Stomach (tissue), 19 donors: ENCODE measurements at places on chromosomes 11 and 22. TPM values are rescaled to one million over a fixed set of nuclear protein-coding genes. Genes with fewer than 3 reads are reported as not detected.

CCDC157 gene
- not detected for total RNA-seq

DNA sequence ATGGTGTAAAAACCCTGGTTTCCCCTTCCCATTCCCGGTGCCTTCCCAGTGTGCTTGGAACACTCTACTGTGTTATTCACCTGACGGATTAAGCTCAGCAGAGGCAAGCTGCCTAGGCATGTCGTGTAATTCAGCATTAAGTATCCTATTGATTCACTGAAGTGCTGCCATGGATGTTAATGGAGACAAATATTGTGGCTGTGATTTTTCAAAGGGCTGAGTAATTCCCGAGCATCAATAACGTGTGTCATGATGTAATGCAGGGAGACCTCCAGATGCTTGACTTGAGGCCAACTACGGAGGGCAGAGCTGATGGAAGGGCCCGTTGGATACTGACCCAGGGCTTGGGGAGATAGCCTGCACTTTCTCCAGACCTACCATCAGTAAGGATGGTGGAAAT is 269.0 kb downstream of the ST3GAL4 start:
- H3K36me3 ChIP-seq: no peaks in the 10 kb centered on the region
- H3K27ac ChIP-seq: no peak overlapping the region
- no peaks in the 10 kb centered on the region for H3K27me3 ChIP-seq
- no peak for DNase-seq
- H3K4me3 ChIP-seq: no peak overlapping the region

LRRC4C gene
- 0.58 TPM for total RNA-seq

GRCh38 chr11:35106595-35106994 is 32.4 kb upstream of the CD44 start:
- peaks cover 29% of the 10 kb centered on the region for H3K4me1 ChIP-seq
- H3K27ac ChIP-seq: no peak overlapping the region
- DNase-seq: no peak
- H3K36me3 ChIP-seq: no peaks in the 10 kb centered on the region
- no peaks in the 10 kb centered on the region for H3K27me3 ChIP-seq

DNA sequence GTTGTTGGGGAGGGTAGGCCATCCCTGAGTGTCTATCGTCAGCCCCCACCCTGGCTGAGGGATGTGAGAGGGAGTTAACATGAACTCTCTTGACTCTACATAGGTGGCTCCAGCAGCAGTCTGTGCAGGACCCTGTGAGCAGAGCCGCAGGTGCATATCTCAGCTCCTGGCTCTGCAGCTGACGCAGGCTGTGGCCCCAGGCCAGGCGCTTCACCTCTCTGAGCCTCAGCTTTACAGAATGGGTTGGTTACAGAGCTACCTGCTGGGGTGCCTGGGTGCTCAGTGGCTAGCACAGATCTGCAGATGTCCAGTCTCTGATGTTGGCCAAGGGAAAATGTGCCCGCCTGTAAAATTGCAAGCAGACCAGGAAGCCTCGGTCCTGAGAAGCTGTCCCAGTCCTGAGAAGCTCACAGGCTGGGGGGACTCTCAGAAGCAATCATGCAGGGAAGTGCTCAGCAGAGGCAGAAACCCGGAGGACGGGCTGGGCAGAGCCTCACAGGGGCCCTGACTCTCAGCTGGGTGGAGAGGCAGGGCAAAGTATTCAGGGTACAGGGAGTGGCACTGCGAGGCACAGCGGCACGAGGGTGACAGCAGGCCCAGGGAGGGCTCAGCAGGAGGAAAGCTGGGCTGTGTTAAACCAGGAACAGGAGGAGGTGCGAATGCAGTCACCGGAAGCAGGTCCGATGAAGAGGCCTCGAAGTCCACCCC is 15.9 kb upstream of the LRP5 start:
- H3K36me3 ChIP-seq: no peaks in the 10 kb centered on the region
- peak overlapping the region; percentile 72 for H3K27ac ChIP-seq
- H3K4me3 ChIP-seq: no peak overlapping the region
- DNase-seq: peak; percentile 55

SERPINH1 gene
- 297 TPM for total RNA-seq

GRCh38 chr11:10990637-10991193 is 132.9 kb upstream of the ZBED5 start:
- no peaks in the 10 kb centered on the region for H3K27me3 ChIP-seq
- no peaks in the 10 kb centered on the region for H3K4me1 ChIP-seq
- no peak overlapping the region for H3K4me3 ChIP-seq
- DNase-seq: no peak

- no peak overlapping the region for H3K4me3 ChIP-seq
- H3K36me3 ChIP-seq: peaks cover 29% of the 10 kb centered on the region
- H3K27me3 ChIP-seq: no peaks in the 10 kb centered on the region
These were observed 3.7 kb downstream of the OSBP start for GRCh38 chr11:59611570-59612565.

DNA sequence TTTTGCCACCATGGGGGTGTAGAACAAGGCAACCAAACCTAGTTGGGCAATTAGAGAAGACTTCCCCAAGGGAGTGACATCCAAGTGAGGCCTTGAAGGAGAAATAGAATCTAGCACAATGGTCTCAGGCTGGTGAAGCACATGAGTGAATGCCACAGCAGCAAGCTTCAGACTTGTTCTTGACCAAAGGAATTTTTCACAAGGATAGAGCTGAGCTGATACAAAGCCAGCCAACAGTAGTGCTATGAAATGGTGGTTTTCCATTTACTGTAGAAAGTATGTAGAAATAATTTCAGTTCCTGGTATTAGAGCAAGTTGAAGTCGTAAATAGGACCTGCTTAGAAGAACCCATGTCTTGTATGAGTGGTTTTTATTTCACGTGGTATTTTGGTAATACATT is 148.3 kb upstream of the RASSF10 start:
- no peaks in the 10 kb centered on the region for H3K36me3 ChIP-seq
- H3K4me3 ChIP-seq: no peak overlapping the region
- no peak overlapping the region for H3K27ac ChIP-seq

OR8D1 gene
- total RNA-seq: not detected

HBB gene
- 5.8 TPM for total RNA-seq

SLC22A8 gene
- total RNA-seq: not detected

APOA4 gene
- total RNA-seq: not detected

- no peak overlapping the region for H3K4me3 ChIP-seq
- no peaks in the 10 kb centered on the region for H3K27me3 ChIP-seq
- no peak overlapping the region for H3K27ac ChIP-seq
- H3K4me1 ChIP-seq: peaks cover 25% of the 10 kb centered on the region
- DNase-seq: peak; percentile 41
These were observed 85.2 kb upstream of the ARHGAP32 start for GRCh38 chr11:129277198-129277843.

APOA5 gene
- not detected for total RNA-seq

DNA sequence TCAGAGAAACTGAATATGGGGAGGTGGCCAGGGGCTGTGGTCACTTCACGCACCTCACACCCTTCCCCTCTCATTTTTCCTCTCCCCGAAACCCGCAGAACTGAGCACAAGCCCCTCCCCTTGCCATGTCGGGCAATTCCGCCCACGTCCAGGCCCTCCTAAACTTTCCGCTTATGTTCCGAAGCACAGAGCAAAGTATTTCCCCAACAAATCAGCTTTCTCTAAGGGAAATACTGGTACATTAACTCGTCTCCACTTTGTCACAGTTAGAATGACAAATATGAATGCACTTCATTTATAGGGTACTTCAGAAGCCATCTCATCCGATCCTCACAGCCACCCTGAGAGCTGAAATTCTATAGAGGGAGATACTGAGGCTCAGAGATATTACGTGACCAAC is 94.7 kb upstream of the TMEM45B start:
- no peaks in the 10 kb centered on the region for H3K27me3 ChIP-seq
- H3K4me3 ChIP-seq: no peak overlapping the region
- no peak for DNase-seq
- no peaks in the 10 kb centered on the region for H3K4me1 ChIP-seq

DNA sequence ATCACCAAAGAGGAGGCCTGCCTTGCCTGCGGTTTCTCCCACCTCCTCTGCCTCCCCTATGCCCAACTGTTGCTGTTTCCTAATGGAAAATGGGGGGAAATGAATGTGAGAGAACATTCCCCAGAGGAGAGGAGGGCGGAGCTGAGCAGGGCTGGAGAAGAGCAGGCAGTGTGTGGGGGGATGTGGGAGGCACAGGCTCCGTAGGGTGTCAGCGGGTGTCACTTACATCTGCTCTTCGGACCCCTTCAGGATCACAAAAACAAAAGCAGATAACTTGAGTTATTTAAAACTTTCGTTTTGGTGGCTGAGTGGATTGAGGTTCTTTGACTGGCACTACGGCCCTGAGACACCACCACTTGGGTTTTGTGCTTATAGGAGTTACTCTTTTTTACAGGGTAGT is 93.8 kb downstream of the CEP164 start:
- H3K27me3 ChIP-seq: no peaks in the 10 kb centered on the region
- H3K4me3 ChIP-seq: no peak overlapping the region
- DNase-seq: peak; percentile 3
- H3K4me1 ChIP-seq: no peaks in the 10 kb centered on the region

- no peak for DNase-seq
- no peaks in the 10 kb centered on the region for H3K36me3 ChIP-seq
- no peaks in the 10 kb centered on the region for H3K27me3 ChIP-seq
- no peaks in the 10 kb centered on the region for H3K4me1 ChIP-seq
- no peak overlapping the region for H3K27ac ChIP-seq
These were observed 323.6 kb downstream of the AASDHPPT start for GRCh38 chr11:106400949-106401570.

DNA sequence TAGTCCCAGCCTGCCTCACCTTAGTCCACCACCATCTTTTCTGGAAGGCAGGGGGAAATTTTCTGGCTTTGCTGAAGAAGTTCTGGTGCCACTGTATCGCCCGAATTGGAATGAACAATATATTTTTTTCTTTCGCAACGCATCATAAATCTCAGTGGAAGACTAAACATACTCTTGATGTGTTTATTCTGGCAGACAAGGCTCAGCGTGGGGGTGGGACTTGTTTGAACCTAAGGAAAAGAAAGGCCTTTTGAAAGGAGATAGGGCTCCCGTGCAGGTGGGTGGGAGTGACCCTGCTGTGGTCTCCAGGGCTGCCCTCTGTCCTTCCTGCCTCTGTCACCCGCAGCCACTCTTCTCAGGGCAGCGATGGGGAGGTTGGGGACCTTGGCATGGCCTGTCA is 42.5 kb downstream of the CD82 start:
- H3K4me1 ChIP-seq: peaks cover 47% of the 10 kb centered on the region
- no peak overlapping the region for H3K4me3 ChIP-seq
- H3K27me3 ChIP-seq: no peaks in the 10 kb centered on the region
- H3K36me3 ChIP-seq: peaks cover 12% of the 10 kb centered on the region
- H3K27ac ChIP-seq: peak overlapping the region; percentile 15

PDGFD gene
- not detected for total RNA-seq

- H3K4me3 ChIP-seq: no peak overlapping the region
- no peaks in the 10 kb centered on the region for H3K27me3 ChIP-seq
- no peak for DNase-seq
- H3K36me3 ChIP-seq: no peaks in the 10 kb centered on the region
- no peaks in the 10 kb centered on the region for H3K4me1 ChIP-seq
These were observed 125.7 kb downstream of the WT1 start for GRCh38 chr11:32309530-32310213.

- no peak overlapping the region for H3K27ac ChIP-seq
- H3K4me3 ChIP-seq: no peak overlapping the region
- H3K36me3 ChIP-seq: no peaks in the 10 kb centered on the region
- H3K4me1 ChIP-seq: peaks cover 8% of the 10 kb centered on the region
- no peaks in the 10 kb centered on the region for H3K27me3 ChIP-seq
These were observed 33.7 kb upstream of the USP47 start for GRCh38 chr11:11807811-11808782.

GRCh38 chr11:112277941-112278340 is 17.3 kb upstream of the PLET1 start:
- H3K27ac ChIP-seq: no peak overlapping the region
- peaks cover 8% of the 10 kb centered on the region for H3K4me1 ChIP-seq
- no peak for DNase-seq
- H3K27me3 ChIP-seq: no peaks in the 10 kb centered on the region

CCDC87 gene
- total RNA-seq: not detected

DNA sequence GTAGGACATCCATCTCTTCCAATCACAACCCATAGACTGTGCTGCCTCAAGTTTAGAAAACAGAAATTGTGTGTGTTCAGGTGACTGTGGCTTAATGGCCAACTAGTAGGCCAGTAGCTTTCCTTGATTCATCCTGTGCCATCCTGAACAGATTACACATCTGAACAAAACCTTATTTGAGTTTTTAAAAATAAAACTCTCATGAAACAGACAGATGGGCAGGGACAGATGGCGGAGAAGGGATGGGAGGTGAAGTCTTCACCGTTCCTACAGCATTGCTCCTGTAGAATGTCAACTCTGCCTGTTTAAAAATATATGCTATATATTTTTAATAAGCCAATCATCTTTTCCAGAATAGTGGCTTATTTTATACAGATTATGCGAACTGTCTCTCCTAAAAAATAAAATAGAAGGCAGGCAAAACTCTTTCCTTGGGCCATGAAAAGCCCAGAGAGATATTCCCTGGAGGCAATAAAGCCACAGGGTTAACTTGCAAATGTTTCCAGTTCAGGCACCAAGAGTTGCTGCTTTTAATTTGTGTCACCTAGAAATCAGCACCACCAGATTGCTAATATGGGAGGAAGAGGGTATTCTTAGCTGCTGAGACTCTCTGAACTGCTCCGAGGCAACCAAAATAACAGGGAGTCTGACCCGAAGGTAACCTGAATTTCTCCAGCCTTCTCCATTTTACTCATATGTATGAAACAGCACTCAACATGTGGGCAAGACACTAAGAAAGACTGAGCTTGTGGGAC is 861.2 kb downstream of the OPCML start:
- H3K27me3 ChIP-seq: no peaks in the 10 kb centered on the region
- no peak overlapping the region for H3K4me3 ChIP-seq
- H3K36me3 ChIP-seq: no peaks in the 10 kb centered on the region
- no peak overlapping the region for H3K27ac ChIP-seq
- no peaks in the 10 kb centered on the region for H3K4me1 ChIP-seq

DNA sequence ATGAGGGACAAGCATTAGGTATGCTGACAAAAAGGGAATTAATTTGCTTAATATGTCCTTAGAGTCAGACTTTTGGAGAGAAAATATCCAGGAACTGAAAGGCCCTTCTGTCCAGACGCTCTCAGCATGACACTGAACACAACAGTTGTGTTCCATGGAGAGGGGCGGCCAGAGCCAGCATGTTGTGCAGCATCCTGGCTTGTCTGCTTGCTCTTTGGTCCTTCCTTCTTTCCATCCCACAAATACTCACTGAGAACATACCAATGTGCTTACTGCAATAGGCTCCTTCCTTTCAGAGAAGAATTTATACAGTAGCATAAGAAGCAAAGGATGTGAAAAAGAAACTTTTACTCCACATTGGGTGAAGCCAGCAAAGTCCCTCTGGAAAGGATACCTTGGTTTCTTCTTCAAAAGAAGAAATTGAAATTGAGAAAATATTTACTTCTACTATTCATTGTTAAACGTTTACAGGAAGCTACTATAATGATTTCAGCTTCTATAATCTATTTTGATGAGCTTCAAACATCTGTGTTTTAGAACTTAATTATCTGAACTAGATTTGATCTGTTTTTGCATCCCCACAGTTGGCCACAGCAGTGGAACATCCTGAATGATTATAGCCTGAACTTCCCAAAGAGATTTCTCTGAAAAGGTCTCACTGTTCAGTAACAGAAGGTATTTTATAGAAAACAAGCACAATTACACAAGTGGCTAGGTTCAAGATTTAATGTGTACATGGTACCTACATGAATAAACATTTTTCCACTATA is 304.1 kb upstream of the PITPNB start:
- no peaks in the 10 kb centered on the region for H3K36me3 ChIP-seq
- H3K27ac ChIP-seq: no peak overlapping the region
- H3K4me1 ChIP-seq: peaks cover 14% of the 10 kb centered on the region

- no peaks in the 10 kb centered on the region for H3K4me1 ChIP-seq
- H3K4me3 ChIP-seq: no peak overlapping the region
- no peaks in the 10 kb centered on the region for H3K27me3 ChIP-seq
- no peak for DNase-seq
These were observed 246.0 kb upstream of the ARHGAP20 start for GRCh38 chr11:110958216-110958615.

- no peaks in the 10 kb centered on the region for H3K36me3 ChIP-seq
- no peak overlapping the region for H3K4me3 ChIP-seq
- no peak for DNase-seq
- H3K27me3 ChIP-seq: no peaks in the 10 kb centered on the region
These were observed 14.6 kb upstream of the P2RY6 start for GRCh38 chr11:73257342-73258103.
